Activated CD4-positive, alpha-beta T cell treated with anti-CD3 and anti-CD28 coated beads, Interleukin-2, amount 10 ng/mL, durations not matched to agents 7 days and 5 days (primary cell): ENCODE measurements at places on chromosomes 5 and 9. TPM values are rescaled to one million over a fixed set of nuclear protein-coding genes. Genes with fewer than 3 reads are reported as not detected.
A peak's percentile ranks its signal among the peaks of the same experiment; 100 is the strongest.

GRCh38 chr9:121201045-121201737 is 478 bp downstream of the RAB14 start:
- H3K27me3 ChIP-seq = no peaks in the 10 kb centered on the region
- peak; percentile 48 for DNase-seq
- peaks cover 55% of the 10 kb centered on the region for H3K4me1 ChIP-seq
- H3K4me3 ChIP-seq = peak overlapping the region; percentile 96

GRCh38 chr9:115010874-115011273 is 80.5 kb upstream of the TNFSF8 start:
- peaks cover 70% of the 10 kb centered on the region for H3K4me1 ChIP-seq
- no peak overlapping the region for H3K4me3 ChIP-seq
- no peak for DNase-seq
- H3K27me3 ChIP-seq = peaks cover 2% of the 10 kb centered on the region
- no peak overlapping the region for H3K27ac ChIP-seq

- no peaks in the 10 kb centered on the region for H3K36me3 ChIP-seq
- no peaks in the 10 kb centered on the region for H3K27me3 ChIP-seq
- no peak for DNase-seq
These were observed 52.0 kb upstream of the SNCAIP start for GRCh38 chr5:122259995-122260394.

GRCh38 chr5:147509710-147510651 is at the start of gene DPYSL3:
Gene DPYSL3 (minus strand): TSS chr5:147510068. CDS start chr5:147509858, 210 bp downstream.
- H3K27me3 ChIP-seq = peaks cover 27% of the 10 kb centered on the region
- H3K27ac ChIP-seq = no peak within 1 kb of the TSS
- peaks cover 5% of the 10 kb centered on the region for H3K4me1 ChIP-seq
- DNase-seq = no peak
- H3K4me3 ChIP-seq = no peak within 1 kb of the TSS

Gene COL15A1
- 0.07 TPM for total RNA-seq

Gene ADAMTS19
- total RNA-seq = not detected
